Liver (tissue), 10 donors: ENCODE measurements at places on chromosomes 7 and 10.

GRCh38 chr10:5076615-5077014, 17.6 kb upstream of the AKR1C3 start:
- DNase-seq, result no peak

GRCh38 chr7:47458057-47458456, 123.9 kb downstream of the TNS3 start:
- no peak for DNase-seq

DNA sequence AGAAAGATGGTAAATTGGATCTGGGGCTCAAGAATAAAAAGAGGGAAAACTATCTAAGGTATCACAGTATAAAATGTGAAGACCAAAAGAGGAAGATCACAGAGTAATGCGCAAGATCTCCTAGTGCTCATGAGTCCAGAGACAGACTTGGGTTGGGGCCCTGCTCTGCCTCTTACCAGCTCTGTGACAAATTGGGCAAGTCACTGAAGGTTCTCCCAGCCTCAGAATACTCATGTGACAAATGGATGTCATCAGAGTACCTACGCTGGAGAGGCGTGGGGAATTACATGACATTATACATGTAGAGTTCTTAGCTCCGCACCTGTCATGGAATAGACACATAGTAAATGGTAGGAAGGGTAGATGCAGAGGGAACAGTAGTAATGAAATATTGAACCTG, 124.4 kb downstream of the DOCK4 start:
- no peak for DNase-seq

GRCh38 chr10:76433161-76434005, 1002.0 kb downstream of the LRMDA start:
- DNase-seq, result no peak

- no peak for DNase-seq
Observed at GRCh38 chr7:80711531-80711930, 73.1 kb downstream of the CD36 start.

DNA sequence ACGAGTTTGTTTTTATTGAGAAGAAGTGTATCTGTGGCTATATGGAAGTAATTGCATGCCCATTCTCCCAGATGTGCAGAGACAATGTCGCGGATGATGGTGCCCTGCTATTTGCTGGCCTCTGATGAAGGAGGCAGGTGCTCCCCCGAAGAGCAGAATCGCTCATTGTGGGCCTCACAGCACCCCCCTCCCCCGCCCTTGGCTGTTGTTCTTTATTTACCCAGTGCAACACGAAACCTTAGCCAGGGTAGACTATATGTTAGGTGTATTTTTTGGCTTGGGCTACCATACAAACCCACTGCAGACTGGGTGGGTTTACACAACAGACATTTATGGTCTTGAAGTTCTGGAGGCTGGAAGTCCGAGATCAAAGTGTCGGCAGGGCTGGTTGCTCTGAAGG, 3.4 kb upstream of the ADCY1 start:
- DNase-seq, result no peak

DNA sequence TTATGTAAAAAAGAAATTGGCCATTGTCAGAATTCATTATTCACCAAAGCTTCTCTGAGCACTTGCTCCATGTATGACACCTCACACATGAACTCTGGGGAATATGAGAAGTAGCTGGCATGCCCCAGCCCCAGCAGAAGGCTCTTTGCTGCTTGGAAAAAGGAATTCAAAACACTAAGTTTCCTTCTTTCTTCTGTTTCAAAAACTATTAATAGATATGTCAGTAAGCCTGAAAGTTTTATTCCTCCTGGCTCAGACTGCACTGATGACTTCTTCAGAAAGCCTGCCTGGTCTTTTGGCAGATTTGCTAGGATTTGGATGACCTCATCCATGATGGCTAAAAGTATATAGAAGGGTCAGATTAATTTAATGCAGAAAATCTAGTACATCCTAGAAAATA, 511.0 kb downstream of the GFRA1 start:
- DNase-seq, result no peak

DNA sequence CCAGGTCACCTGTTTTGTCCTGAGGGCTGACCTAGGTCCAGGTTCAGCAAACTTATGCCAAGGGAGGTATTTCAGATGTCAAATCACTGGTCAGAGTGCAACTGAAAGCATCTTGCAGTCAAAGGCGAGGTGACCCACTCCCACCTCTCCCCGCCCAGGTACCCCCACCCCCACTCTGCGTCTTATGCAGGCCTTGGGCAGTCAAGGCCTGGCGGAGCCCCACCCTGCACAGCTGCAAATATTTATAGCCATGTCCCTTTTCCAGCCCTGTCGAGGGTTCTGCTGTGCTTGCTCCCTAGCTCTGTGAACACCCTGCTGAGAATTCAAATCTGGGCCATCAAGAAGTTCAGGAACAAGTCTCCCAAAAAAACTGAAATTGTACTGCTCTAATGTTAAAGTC, 40.6 kb upstream of the BMPR1A start:
- no peak for DNase-seq

DNA sequence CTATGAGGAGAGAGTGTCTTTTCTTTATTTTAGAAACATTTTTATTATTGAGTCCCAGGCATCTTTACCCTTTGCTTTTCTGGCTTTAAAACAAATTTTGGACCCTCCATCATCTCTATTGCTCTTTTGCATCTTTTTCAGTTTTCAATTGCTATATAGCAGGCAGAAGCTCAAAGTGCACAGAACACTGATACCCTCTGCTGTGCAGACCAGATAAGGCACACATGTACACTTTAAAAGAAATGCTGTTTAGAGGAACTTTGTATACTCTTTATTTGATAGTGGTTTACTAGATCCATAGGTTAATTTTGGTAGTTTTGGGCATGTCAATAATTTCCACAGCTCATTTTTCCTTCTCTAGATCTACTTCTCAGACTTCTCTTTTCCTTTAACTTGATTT, 324.2 kb downstream of the SH2D4B start:
- no peak for DNase-seq

DNA sequence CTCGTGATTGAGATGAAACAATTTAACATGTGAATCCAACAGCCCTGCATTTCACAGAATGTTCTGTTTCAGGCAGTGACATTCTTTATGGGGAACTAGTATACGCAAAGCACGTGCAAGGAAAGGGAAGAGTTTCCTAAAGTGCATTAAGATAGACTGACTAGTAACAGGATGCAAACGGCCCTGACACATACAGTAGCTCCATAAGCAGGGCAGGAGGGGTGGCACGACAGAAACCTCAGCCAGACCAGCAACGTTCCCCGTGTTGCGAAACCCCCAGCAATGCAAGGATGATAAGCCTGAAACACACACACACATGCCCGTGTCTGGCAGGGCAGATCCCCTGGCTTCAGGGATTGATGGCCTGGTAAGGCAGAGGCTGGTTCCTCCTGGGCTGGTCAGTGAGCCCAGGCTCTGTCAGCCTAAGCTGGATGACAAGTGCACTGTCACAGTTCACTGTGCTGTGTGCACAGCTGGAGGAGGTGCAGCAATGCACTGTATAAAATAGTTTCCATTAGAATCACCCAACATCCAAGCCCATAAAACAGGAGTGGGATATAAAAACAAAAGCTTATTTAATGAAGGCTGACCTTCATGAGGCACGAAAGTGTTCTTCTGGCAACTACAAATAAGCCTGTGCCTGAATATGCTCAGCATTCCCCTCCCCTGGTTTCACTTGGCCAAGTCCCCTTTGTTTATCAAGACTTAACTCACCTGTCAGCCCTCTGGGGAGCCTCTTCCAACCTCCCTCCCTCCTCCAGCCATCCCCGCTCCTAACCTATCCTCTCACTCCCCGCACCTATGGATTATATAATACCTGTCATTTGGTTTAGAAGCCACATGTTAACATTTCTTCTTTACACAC, 88.8 kb downstream of the GSAP start:
- no peak for DNase-seq
